CD4-positive, alpha-beta T cell treated with Interleukin-2 at 100 ng/mL for 4 hours (primary cell): ENCODE measurements at places on chromosomes 13 and 19.

DNA sequence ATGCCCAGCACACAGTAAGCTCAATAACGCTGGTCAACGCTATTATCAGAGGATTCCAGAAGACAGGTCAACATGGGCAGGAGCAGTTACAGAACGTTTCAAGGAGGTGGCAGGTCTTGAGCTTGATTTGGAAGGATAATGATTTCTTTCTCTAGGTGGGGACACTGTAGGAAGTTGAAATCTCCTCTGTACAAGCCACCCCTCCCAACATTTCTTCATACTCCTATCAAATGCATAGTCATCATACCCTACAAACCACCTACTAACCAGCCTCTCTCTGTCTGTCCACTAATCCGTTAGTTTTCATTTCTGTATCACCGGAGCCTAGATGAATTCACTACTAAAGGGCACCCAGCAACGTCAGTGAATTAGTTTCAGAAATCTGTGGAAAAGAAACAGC is 1.3 kb downstream of the ATP7B start:
- DNase-seq: no peak

DNA sequence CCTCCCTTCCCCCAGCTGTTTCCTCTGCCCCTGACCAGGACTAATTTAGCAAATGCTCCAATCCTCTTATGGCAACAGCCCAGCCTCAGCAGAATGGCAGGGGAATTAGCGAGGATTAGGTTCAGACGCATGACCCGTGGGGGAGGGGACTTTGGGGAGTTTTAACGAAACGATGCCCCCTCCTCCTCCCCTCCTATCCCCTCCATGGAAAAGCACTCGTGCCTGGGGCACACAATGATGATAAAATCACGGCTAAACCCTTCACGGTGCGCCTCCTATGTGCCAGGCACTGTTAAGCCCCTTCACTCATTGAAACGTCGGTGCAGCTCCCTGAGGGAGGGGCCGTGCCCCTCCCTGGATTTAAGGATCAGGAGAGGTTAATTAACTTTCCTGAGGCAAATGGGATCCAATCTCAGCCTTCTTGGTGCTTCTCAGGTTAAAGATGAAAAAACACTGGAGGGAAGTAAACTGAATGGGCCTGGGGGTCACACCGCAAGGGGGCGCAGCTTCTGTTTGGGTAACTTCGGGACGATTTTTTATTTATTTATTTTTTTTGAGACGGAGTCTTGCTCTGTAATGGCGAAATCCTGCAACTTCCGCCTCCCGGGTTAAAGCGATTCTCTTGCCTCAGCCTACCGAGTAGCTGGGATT is 10.1 kb upstream of the TPRX2 start:
- peak; percentile 3 for DNase-seq

GRCh38 chr13:22665506-22665905 is 515.3 kb upstream of the SGCG start:
- no peak for DNase-seq

GRCh38 chr13:112887557-112887991 is 81.4 kb upstream of the MCF2L start:
- DNase-seq: no peak

GRCh38 chr19:54795758-54796157 is 7.7 kb upstream of the KIR2DL4 start:
- no peak for DNase-seq

- no peak for DNase-seq
These were observed 3.5 kb downstream of the ADPRHL1 start for GRCh38 chr13:113449693-113450347.

DNA sequence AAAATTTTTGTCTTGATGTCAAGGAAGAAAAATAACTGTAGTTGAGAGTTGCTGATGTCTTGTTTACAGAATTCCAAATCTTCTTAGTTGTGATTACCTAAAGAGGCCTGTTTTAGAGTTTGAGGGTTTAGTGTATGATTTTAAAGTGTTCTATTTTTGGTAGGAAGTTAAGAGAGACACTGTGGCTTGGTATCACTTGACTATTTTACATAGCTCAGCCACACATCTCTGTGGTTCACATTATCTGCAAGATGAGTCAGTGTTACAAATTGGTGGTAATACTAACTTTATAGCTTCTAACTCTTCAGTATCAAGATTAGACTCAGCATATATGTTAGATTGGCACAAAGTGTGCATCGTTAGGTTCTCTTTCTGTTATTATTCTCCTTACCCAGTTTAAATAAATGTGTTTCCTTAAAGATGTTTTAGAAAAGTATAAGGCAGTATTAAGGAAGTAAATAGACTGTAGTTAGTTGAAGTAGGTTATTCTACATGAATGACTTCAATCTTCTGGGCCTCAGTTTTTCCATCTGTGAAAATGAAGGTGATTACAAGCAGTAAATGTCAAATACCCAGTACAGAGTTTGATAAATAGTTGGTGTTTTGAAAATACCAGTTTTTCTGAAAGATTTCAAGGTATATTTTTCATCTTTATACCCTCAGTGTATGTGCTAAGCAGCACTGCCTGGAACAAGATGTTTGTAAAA is 33.4 kb downstream of the COG6 start:
- DNase-seq: no peak

DNA sequence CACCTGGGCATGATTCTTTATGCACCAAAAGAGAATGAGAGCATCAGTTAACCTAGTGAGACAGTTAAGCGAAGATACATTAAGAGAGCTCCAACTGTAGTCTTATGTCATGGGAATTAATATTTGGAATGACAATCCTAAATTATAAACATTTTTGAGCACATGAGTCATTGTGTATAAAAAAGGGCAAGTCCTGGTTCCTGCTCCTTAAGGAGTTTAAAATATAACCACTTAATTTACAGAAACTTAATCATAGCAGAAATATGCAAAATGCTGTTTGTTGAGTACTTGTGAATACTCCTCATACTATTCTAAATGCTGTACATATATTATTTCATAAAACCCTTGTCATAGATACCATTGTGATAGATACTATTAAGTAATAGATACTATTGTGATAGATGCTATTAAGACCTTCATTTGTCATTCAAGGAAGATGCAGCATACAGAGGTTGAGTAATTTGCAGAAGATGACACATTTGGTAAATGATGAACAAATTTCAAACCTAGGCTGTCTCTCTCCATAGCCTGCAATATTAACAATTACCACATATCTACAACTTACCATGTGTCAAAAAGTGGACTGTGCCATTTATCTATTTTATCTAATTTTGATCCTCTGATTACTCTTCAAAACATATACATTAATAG is 301.0 kb downstream of the TBC1D4 start:
- no peak for DNase-seq

DNA sequence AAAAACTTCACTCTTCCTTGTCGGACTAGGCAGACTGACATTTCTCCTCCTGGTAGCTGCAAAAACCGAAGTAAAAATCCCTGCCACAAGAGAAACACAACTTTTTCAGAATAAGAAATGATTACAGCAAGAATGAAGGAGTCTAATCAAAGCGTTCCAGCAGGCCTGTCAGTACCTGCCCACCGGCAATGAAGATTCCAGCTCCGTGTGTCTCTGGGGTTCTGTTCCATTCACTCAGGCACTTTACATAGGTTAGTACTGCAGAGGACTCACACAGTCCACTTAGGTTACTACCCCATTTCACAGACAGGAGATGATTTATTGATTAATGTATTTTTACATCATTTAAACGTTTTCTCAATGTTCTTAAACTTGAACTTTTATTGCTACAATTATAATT is 275.5 kb downstream of the NHLRC3 start:
- no peak for DNase-seq

- no peak for DNase-seq
These were observed 44.3 kb downstream of the SHISA2 start for GRCh38 chr13:26007261-26008125.

GRCh38 chr19:17352608-17353280 is 15.4 kb downstream of the GTPBP3 start:
- no peak for DNase-seq

GRCh38 chr19:33462112-33462791 is 59.3 kb downstream of the PEPD start:
- no peak for DNase-seq

- no peak for DNase-seq
These were observed 62.0 kb downstream of the PARP4 start for GRCh38 chr13:24450530-24450929.

DNA sequence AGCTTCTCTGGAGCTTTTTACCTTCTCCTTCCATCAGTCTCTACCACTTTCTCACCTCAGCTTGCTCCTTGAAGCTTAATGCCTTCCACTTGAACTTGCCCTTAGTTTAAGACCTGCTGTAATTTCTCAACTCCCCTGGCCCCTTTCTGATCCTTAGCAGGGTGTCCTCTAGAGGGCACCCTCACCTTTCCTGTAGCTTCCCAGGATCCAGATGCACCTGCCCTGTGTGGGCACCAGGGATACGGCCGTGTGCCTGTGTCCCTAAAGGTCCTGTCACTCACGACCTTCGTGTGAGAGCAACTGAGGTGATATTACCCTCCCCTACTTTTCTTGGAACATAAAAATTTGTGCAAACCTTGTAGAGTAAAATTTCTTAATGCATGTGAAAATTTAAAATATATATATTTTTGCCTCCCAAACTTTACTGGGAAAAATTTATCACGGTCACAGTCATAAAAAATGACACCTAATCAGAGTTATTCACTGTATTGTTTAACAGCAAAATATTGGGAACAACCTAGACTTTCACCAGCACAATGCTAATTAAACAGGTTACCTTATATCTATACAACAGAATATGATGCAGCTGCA is 46.4 kb downstream of the PSG3 start:
- DNase-seq: no peak

- no peak for DNase-seq
These were observed 109.6 kb downstream of the ZAR1L start for GRCh38 chr13:32205431-32206096.

GRCh38 chr19:18304208-18304457 is 18.7 kb downstream of the LSM4 start:
- no peak for DNase-seq

DNA sequence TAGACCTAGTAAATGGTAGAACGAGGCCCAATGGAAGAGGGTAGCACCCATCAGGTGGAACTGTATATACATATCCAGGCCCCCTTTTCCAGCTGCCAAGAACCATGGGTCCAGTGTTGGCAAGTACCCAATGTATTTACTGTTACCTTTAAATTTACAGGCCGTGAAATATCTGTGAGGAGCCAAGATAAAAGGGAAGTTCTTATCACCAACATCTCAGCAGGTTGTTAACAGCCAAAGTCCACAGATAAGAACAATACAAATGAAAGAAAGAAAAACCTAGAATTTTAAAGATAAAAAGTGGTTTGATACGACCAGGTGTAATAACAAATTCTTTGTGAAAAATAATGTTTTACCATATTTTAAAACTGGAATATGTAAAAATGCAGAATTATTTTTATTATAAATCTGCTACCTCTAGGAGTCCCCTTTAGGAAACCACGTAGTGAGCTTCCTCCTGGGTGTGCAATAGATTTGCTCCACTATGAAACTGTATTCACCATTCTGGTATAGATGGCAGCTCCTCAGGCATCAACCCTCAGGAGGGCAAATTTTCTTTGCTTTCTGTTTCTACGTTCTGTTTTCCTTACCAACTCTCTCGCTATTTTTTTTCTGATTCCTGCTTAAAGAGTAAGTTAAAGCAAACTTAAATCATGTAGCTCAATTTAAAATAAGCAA is 292.2 kb upstream of the SLC10A2 start:
- no peak for DNase-seq

GRCh38 chr19:36401475-36401874 is 17.0 kb downstream of the ZFP82 start:
- DNase-seq: no peak
